ENCODE measurements at places on chromosomes 7 and 10.

- no peak for DNase-seq
Observed at GRCh38 chr10:36534471-36535002, 590.9 kb upstream of the ANKRD30A start.

DNA sequence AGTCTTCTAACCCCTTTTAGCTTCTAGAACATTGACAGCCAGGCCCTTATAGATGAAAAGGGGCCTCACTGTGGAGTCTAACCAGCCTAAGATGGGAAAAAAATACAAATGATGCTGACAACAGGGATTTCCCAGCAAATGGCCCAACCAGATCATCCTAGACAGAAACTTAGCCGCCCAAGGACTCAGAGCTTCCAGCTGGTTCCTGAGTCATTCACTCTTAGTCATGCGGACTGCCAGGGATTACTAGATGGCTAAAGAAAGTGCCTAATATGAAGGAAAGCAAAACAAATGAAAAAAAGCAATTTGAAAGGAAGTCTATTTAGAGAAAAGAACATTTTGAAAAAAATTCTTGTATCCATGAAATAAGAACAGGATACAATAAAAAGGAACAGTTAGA lies 23.7 kb downstream of the TSPAN14 start:
- DNase-seq: no peak

DNA sequence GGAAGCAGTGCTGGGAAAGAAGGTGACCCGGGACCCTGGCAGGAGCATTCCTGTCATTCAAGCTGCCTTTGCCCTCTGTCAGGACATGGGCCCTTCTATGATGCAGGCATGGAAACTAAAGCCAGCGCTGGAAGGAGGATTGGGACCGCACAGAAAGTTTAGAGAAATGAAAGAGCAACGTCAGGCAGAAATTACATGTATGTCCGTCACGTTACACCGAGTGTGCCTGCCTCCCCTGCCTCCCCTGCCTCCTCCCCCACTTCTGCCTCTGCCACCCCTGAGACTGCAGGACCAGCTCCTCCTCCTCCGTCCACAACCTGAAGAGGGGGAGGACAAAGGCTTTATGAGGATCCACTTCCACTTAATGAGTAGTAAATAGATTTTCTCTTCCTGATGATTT lies 13.9 kb upstream of the PWWP2B start:
- DNase-seq: no peak

GRCh38 chr10:4131407-4132215 lies 346.6 kb upstream of the KLF6 start:
- no peak for DNase-seq

- DNase-seq: no peak
Observed at GRCh38 chr10:119762035-119762434, 36.2 kb downstream of the INPP5F start.

DNA sequence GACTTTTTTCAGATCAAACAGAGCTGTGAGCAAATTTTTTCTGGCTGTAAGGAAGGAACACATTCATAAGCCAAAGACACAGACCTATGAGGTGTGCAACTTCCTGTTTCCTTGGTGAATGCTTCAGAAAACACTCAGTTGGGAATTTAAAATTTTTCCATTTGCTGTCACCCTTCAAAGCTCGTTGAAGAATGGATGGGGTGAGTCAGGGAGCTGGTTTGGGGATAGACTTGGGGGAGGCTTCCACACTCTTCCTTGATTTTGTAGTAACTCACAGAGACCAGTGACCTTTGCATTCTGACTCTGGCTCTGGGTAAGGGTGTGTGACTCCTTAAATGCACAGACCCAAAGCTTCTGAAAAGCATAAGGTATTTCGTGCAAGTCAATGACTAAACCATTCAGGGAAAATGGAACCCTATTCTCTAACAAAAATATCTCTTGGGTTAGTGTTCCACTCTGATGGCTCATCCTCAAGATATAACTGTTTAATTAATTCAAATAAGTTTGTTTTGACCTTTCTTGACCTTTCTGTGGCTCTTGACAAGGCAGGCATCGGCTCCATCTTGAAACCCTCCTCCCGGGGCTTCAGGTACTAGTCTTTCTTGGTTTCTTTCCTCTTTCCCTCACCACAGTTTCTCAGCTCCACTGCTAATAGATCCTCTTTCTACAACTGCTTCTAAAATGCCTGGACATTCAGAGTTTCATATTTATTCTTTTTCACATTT lies 227.8 kb upstream of the INHBA start:
- no peak for DNase-seq

GRCh38 chr7:147013825-147014224 lies 897.2 kb downstream of the CNTNAP2 start:
- DNase-seq: no peak

DNA sequence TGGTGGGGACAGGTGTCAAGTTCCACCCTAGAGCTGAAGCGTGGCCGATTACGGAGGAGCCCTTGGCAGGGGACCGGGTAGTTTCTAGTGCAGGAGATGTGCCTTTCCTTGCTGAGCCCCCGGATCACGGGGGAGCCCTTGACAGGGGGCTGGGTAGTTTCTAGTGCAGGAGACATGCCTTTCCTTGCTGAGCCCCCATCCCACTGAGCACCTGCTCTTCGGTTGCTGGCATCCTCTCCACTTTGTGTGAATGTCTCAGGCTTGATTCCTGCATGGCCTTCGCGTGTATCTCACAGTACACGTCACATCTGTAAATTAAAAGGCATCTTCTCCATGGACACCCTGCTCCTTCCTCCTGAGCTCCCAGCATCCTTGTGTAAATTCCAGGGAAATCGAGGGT lies 263.5 kb downstream of the ADARB2 start:
- DNase-seq: no peak

GRCh38 chr7:133401225-133401624 lies 148.3 kb downstream of the EXOC4 start:
- no peak for DNase-seq

DNA sequence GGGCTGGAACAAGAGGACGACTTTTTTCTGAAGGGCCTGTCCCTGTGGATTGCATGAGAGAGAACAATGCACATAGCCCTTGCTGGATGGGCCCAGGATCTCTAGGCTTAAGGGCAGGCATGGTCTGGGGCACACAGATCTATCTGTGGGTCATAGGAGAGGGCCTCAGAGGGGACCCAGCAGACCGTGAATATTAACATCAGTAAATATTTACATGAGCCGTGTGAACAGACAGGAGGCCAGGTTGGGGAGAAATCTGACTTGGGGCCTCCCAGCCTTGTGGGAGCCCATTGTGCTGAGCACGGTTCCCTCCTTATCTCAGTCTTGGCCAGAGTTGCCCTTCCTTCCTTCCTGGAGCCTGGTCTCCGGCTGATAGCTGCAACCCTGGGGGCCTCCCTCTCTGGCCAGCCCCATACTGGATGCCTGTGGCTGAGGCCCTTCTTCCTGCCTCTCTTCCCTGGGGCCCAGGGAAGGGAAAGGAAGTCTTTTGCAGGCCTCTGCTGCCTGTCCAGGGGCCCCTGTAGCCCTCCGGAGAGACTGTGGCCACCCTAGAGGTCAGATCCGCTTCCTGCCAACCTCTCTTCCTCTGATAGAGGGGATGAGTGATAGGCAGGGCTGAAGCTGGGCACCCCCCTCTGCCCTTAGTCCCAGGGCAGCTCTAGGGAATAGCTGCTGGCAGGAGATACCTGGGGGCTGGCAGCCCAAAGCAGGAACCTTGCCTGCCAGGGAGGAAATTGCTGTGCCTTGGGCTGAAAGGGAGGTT lies 44.5 kb upstream of the TRIM8 start:
- DNase-seq: peak; percentile 90

DNA sequence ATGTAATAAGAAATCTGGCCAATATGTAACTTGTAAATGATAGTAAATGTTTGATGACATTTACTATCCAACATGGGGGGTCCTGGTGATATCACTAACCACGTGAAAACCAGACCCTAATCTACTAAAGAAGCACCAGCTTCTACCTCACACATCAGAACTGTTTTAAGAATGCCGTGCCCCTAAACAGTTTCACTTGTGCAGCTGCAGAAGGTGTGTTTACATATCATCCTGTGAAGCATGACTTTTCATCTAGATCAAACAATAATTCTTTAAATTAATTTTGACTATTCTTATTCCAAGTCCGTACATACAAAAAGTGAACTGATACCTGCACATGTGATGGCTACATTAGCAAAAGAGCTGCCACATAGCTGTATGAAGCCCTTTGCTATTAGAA lies 61.0 kb downstream of the STEAP1B start:
- DNase-seq: no peak

DNA sequence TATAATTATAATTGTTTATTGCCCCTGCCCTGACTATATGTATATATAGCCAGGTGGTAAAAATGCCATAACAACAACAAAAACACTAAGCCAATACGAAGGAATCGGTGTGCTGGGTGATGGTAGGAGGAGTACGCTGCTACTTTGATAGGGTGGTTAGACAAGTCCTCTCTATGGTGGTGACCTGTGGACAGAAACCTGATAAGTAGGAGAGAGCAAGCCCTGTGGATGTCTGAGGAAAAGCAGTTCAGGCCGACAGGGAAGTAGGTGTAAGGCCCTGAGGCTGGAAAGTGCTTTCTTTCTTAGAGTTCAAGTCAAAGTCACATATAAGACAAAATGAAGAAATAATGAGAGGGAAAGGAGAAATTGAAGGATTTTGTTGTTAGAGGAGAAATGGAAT lies 823.8 kb upstream of the CELF2 start:
- DNase-seq: no peak

- DNase-seq: no peak
Observed at GRCh38 chr7:135709508-135709907, 18.5 kb downstream of the SLC13A4 start.

DNA sequence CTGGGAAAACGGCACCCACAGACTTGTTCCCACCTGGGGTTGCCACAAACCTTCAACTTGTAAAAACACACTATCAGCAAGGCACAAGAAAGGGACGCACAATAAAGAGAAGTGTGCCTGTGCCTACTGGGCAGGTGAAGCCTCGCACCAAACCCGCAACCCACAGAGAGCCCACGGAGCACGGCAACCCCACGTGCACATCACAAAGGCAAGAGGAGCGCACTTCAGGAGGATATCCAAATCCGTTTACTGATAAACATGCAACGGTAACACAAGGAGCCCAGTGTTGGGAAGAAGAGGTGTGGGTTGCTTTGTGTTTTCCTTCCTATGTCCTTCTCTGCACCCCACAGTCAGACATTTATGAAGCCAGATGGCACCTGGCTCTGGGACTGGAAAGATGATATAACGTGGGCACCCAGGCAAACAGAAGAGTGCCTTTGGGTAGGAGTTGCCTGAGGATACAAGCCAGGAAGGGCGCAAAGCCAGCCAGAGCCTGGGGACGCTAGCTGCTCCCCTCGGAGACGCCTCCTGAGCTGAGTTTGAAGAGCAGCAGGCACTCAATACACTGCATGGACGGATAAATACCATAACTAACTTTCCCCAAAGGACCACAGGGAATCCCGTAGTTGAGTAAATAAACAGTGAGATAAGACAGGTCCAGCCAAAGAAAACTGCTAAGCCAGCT lies 41.6 kb downstream of the TCERG1L start:
- no peak for DNase-seq

GRCh38 chr10:22133749-22134624 lies 83.8 kb downstream of the EBLN1 start:
- peak; percentile 7 for DNase-seq

- DNase-seq: no peak
Observed at GRCh38 chr10:80320377-80320776, 30.9 kb upstream of the MAT1A start.
